Suppressor macrophage treated with lipopolysaccharide for 1 hour (primary cell): ENCODE measurements at places on chromosomes 12 and 14.

GRCh38 chr14:56996721-56997399 is 186.6 kb upstream of the OTX2 start:
- DNase-seq, result no peak

DNA sequence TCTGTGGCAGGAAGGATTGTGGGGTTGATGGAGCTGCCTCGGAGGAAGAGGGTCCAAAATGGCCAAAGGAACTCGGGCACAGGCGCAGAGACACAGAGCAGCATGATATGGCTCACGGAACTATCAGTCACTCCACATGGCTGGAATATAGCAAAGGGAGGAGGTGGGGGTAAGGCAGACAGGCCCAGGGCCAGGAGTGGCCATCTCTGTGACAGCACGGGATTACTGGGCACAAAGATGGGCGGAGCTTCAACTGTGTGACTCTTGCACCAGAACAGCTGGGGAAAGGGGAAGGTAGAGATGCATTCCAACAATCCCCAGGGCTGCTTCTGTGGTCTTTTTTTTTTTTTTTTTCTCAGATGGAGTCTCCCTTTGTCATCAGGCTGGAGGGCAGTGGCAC is 24.8 kb upstream of the EML1 start:
- no peak for DNase-seq

- no peak for DNase-seq
These were observed 73.1 kb downstream of the NOC4L start for GRCh38 chr12:132217371-132217770.

DNA sequence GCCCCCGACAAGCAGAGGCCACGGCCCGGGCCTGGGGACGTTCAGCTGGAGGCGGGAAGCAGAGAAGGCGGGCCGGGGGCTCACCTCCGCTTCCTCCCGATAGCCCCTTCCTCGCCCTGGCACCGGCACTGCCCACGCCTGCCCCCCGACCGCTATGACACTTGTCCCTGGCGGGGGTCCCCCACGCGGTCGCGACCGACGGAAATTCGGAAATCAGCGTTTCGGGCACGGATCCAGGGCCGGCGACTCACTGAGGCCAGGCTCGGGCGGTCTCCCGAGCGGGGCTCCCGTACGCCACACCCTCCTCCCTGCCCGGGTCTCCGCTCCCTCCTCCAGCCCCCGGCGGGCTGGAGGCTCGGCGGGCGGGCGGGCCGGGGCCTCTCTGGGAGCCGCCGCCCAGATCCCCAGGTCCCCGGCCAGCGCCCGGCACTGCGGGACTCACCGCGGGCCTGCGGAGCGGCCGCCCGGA is 581 bp downstream of the PITPNM2 start:
- no peak for DNase-seq

DNA sequence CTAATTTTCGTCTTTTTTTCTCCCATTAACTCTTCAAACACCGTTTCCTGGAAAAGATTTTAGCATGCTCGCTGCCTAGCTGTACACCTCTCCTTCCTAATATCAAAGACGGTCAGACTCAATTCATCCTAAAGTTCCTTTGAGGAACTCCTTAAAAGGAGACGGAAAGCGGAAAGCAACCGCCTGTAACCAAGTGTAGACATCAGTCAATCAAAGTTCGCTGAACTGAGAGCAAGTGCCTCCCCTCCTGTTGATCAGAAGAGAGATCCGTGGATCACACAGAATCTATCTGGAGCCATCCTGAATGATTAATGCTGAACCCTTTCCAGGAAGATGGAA is 412 bp upstream of the TEP1 start:
- DNase-seq, result peak; percentile 50

- DNase-seq, result peak; percentile 20
These were observed 127.6 kb downstream of the GXYLT1 start for GRCh38 chr12:42017051-42017450.

GRCh38 chr12:16070113-16070512 is 159.0 kb downstream of the DERA start:
- no peak for DNase-seq

GRCh38 chr12:123067654-123068053 is 83.2 kb downstream of the PITPNM2 start:
- DNase-seq, result no peak

DNA sequence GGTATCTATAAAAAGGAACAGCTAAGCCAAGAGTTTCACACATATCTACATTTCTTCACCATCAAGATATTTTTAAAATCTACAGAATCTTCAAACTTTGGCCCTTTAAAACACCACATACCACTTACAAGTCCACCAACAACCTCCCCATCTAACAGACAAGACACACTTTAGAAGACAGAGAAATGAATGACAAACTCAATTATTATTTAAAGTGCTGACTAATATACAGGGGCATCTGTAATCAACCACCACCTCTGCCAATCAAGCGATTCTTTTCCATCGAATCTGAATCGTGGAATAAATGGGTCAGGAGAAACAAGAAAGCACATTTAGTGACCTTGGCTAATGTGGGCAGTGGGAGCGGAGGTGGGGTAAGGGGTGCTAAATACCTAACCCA is 7.7 kb downstream of the SETD3 start:
- no peak for DNase-seq

- no peak for DNase-seq
These were observed 4.7 kb downstream of the TNFRSF1A start for GRCh38 chr12:6336889-6337853.

GRCh38 chr14:87961246-87961645 is 31.7 kb downstream of the GALC start:
- DNase-seq, result peak; percentile 28

- no peak for DNase-seq
These were observed 283.8 kb downstream of the MED13L start for GRCh38 chr12:115993737-115994136.

- peak; percentile 27 for DNase-seq
These were observed 5.5 kb downstream of the CEP170B start for GRCh38 chr14:104870368-104871144.

GRCh38 chr12:47885566-47885965 is 19.2 kb downstream of the VDR start:
- DNase-seq, result no peak

DNA sequence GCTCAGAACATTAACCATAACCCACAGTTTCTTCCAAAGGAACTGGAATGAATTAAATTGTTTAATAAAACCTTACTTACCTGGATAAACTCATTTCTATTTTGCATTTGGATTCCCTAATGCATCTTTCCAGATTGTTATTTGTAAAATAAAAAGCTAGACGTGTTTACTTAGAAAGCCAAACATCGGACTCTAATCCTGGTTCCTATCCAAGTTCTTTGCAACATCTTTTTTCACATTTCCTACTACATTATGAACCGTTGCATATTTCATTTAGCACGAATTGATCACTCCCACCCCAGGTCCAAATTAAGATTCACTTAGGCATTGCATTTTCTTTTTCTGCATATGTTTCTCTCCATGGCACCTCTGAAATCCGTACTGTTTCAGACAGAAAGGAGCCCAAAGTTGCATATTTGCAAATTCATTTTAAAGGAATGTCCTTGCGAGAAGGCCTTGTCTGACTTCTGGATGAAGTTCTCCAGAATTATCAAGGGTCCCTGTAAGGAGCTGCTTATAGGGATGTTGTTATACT is 164.4 kb upstream of the GSC start:
- no peak for DNase-seq

GRCh38 chr12:103924761-103925641 is 5.2 kb upstream of the HSP90B1 start:
- DNase-seq, result peak; percentile 27

GRCh38 chr14:55803873-55804553 is 224.0 kb downstream of the KTN1 start:
- peak; percentile 22 for DNase-seq

GRCh38 chr12:124484526-124484953 is 82.9 kb downstream of the NCOR2 start:
- DNase-seq, result no peak

- DNase-seq, result no peak
These were observed 86.4 kb upstream of the GPR68 start for GRCh38 chr14:91330856-91331255.

DNA sequence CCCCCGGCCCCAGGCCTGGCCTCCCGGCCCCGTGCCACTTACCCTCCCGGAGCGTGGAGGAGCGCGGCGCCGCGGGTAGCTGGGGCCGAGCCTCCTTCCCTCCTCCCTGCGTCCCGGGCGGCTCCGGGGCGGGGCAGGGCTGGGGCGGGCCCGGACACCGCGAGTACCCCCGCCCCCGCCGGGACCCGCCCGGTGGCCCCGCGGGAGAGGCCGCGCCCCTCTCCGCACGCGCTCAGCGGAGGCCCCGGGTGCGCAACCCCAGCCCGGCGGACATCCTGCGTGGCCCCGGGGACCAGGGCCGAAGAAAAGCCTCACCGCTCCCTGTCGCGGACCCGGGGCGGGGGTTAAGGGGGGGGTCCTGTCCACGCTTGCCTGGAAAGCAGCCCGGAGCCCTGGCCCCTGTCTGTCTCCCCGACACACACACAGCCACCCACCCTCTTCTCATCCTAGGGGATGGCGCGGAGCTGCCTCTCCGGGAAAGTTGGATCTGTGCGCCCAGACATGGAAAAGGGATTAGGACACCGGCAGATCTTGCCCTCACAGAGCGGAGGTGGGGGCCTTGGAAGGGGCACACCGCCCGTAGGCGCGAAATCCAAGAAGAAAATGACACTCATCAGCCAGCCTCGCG is at the start of gene SYNE3:
SYNE3 (minus strand) TSS at position 97 of the 628 bp plus-strand sequence. CDS start 40,829 bp downstream, outside the sequence.
- DNase-seq, result peak; percentile 96

DNA sequence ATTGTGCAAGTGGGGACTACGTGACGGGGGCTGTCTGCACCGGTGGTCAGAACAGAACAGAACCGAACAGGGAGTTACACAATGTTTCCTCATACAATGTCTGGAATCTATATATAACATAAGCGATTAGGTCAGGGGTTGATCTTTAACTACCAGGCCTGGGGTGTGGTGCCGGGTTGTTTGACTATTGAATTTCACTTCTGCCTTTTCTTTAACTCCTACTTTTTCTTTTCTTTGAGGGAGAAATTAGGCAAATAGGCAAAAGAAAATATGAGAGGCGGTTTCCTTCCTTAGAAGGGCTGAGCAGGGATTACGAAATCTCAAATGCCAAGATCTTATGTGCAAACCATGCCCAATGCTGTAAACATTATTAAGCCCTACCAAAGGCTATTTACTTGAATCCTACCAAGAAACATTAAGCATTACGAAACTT is 140.3 kb downstream of the SLC38A6 start:
- peak; percentile 67 for DNase-seq

GRCh38 chr14:104297313-104297704 is 158.9 kb downstream of the KIF26A start:
- DNase-seq, result no peak

- no peak for DNase-seq
These were observed 78.8 kb upstream of the SLC38A4 start for GRCh38 chr12:46904406-46905238.

DNA sequence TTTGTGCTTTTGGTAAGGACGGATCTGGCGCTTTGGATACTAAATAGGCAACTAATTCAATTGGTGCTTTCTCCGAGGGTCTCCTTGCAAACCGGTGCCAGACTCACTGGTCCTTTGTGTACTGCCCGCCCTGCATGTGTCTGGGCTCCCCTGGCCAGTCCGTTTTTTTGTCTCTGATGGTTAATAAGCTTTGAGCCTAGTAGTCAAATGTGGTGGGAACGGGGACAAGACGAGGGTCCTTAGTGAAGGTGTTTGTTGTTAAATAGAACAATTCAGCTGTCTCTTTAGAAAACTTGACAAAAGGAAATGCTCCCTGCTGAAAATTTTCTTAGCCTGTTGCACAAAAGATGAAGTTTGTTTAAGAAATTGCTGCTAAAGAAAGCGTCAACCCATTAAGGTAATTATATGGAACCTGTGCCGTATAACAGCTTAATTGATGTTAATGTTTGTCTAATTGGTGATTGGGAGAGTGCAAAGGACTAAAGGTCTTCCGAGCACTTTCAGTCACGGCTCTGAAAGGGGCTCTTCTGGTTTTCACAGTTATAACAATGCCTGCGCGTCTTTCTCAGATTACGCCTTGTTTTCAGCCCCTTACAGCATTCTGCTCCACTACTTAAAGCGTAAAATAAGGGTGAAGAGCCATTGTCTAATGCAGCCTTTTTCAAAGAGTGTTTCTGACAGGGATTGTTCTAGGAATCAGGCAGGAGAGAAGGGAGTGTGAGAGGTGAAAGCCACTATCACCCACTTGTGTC is 537.4 kb downstream of the PRKD1 start:
- no peak for DNase-seq

DNA sequence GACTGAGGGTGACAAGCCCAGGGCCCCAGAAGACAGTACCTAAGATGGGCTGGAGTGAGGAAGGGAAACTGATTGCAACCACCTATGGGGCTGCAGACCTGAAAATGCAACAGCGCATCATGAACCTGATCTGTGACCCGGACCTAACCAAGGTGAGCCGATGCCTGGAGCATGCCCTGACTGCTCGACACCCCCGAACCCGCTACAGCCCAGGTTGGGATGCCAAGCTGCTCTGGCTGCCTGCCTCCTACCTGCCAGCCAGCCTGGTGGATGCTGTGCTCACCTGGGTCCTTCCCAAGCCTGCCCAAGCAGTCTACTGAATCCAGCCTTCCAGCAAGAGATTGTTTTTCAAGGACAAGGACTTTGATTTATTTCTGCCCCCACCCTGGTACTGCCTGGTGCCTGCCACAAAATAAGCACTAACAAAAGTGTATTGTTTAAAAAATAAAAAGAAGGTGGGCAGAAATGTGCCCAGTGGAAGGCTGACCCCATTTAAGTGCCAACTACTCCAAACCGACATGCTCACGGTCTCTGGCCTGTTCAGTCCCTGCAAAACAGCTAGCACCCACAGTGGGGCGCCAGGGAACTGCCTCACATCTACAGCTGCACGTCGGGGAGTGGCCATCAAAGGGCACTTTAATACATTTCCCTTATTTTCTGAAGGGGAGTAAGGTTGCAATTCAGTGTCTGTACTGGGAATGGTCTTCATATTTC is 4.2 kb downstream of the RDH5 start:
- peak; percentile 79 for DNase-seq

DNA sequence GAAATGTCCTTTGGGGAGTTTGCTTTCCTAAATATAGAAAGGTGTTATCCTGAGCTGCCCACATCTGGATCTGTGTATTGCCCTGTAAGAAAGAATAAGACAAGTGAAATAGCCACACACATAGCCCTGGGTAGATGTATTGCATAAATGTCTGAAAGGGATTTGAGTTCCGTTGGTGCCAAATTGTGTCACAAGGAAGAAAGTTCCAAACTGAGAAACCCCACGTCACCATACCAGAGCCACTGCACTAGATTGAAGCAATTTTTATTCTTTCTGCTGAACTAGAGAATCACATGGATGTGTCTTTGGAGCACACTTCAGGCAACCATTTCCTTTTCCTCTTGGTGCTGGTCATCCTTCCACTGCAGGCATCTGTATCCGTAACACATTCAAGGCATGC is 5.0 kb downstream of the RNASE9 start:
- peak; percentile 7 for DNase-seq

GRCh38 chr14:104980611-104981531 is 2.7 kb upstream of the AHNAK2 start:
- no peak for DNase-seq

GRCh38 chr14:36028218-36028617 is 148.3 kb downstream of the PTCSC3 start:
- no peak for DNase-seq

GRCh38 chr14:101552786-101553231 is 8.5 kb upstream of the DIO3 start:
- DNase-seq, result no peak

DNA sequence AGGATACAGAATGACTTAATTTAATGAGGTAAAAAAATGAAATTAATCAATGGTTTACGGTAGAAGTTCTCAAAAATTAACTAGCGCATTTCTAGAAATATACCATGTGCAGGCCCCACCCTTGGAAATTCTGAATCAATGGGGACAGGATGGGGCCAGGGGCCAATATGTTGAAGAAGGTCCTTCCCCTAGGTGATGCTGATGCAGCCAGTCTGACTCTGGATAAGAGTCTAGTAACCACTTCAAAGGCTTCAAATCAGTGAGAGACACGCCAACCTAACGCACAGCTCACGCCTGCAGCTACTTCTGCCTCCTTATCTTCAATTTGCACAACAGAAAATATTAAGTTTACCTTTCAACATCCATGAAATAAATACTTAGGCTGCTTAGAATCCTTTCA is 14.9 kb downstream of the GIT2 start:
- no peak for DNase-seq
